ENCODE measurements at places on chromosomes 16 and 17.

DNA sequence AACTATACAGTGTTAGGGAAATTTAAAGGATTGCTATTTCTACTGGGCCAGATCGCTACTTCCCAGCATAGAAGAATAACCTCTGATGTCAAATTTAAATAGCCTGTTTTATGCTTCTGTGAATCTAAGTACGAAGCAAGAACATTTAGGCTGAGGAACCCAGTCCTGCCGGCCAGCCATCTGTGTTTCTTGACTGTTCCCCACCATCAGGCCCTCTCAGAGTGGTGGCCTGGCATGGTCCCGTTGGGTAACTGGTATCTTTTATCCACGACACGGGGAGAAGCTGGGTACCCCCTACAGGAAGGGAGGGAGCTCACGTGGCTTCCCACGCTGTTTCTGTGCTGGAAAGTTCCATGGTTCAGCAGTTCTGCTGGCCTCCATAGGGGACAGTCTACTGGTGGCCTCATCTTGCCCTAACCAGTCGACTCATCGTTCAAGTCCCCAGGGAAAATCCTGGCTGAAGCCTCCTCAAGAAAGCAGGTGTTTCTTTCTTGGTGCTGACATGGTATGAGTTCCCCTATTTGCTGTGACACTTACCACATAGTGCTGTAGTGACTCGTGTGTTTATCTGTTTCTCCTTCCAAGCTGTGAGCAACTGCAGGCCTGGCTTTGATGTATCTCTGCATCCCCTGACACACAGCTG lies 201.7 kb upstream of the NLRP1 start:
- DNase-seq = no peak

DNA sequence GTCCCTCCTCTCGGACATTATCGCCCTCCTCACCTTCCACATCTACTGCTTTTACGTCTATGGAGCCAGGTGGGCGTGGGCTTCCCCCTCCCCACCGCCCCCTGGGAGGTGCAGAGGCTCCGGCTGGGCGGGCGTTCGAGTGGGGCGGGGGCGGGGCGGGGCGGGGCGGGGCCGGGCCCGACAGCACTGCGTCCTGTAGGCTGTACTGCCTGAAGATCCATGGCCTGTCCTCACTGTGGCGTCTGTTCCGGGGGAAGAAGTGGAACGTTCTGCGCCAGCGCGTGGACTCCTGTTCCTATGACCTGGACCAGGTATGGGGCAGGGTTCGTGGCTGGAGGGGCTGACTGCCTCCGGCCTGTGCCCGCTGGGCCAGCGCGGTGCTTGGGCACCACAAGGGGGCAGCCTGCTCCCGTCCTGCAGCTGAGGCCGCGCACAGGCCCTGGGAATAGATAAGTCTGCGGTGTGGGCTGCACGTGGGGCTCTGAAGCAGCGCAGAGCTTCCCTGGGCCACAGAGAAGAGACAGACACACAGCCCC lies 9.2 kb downstream of the PIGQ start:
- DNase-seq = no peak

DNA sequence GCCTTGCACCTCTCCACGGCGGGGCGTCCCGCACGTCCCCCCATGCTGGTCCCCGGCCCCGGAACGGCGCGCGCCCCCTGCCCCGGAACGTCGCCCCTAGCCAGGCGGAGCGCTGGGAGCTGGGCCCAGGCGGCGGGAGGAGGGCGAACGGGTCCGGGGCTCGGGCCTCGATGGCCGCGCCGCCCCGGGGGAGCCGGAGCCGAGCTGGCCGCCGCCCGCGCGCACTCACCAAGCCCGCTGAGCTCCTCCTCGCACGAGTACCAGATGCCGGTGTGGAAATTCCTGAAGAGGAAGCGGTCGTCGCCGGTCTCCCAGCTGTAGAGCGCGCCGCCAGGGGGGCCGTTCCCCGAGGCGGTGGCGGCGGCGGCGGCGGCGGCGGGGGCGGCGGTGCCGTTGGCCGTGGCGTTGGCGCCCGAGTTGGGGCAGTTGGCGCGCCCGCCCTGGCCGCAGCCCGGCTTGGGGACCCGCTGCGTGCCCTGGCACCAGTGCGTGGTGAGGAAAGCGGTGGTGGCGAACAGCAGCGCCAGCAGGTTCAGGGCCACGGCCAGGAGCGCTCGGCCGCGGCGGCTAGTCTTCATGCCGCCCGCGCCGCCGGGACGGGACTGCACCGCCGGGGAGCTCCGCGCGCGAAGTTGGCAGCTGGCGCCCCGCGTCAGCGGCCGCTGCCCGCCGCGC lies 530 bp downstream of the GSG1L start:
- no peak for DNase-seq

- no peak for DNase-seq
Observed at GRCh38 chr16:9402293-9402860, 310.9 kb downstream of the HAPSTR1 start.

GRCh38 chr16:75198135-75198600 lies 8.8 kb downstream of the CTRB2 start:
- DNase-seq = no peak

GRCh38 chr16:85686912-85687591 lies 1.7 kb downstream of the GINS2 start:
- no peak for DNase-seq

Measured in stimulated activated CD8-positive, alpha-beta memory T cell treated with anti-CD3 and anti-CD28 coated beads, Interleukin-15, amount 100 ng/mL, for 4 hours (primary cell).